Activated CD8-positive, alpha-beta memory T cell treated with anti-CD3 and anti-CD28 coated beads, Interleukin-2, amount 50 U/mL, for 48 hours (primary cell): ENCODE measurements at places on chromosomes 6 and 20.

- no peak for DNase-seq
Observed at GRCh38 chr6:128162423-128162822, 261.6 kb upstream of the THEMIS start.

- DNase-seq = no peak
Observed at GRCh38 chr6:144678844-144679243, 393.7 kb downstream of the UTRN start.

GRCh38 chr6:24149836-24150235, 23.8 kb downstream of the NRSN1 start:
- no peak for DNase-seq

DNA sequence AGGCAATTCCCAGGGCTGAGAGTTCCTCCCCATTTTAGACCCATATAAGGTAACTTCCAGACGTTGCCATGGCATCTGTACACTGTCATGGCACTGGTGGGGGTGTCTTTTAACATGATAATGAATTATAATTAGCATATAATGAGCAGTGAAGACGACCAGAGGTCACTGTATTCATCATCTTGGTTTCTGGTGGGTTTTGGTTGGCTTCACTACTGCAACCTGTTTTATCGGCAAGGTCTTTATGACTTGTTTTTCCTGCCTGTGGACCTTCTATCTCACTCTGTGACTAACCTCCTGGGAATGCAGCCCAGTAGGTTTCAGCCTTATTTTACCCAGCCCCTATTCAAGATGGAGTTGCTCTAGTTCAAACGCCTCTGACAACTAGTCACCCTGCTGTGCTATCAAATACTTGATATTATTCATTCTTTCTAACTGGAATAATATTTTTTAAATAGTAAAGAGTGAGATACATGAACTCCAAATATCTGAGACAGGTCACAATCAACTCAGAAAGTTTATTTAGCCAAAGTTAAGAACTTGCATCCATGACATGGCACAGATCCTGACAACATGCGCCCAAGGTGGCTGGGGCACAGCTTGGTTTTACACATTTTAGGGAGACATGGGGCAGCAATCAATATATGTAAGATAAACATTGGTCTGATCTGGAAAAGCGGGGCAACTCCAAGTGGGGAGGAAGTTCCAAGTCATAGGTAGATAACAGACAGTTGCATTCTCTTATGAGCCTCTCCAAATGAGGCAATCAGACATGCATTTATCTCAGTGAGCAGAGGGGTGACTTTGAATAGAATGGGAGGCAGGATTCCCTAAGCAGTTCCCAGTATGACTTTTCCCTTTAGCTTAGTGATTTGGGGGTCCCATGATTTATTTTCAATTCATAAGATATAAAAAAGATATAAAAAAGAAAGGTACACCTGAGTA, 1.2 kb upstream of the UFL1 start:
- DNase-seq = no peak

DNA sequence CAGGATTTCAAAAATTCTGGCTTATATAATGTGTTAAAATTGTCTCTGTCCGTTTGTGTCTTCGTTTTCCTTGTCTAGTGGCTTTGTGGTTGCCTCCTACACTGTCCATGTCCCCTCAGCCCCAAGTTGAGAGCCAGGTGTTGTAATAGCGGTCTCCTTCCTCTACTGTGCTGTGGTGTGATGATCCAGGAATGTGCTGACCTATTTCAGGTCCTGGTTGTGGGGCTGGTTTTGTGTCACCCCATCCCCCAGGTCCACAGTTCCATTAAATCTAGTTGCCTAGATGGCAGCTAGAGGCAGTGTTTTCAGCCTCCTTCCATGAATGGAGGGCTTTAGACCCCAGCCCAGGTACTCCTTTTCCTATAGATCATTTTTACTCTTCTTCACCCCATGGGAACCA, 128.7 kb downstream of the DNAH8 start:
- no peak for DNase-seq

- DNase-seq = peak; percentile 40
Observed at GRCh38 chr6:170437719-170438401, 115.2 kb downstream of the PSMB1 start.

- no peak for DNase-seq
Observed at GRCh38 chr6:137427656-137428290, 66.4 kb downstream of the OLIG3 start.

DNA sequence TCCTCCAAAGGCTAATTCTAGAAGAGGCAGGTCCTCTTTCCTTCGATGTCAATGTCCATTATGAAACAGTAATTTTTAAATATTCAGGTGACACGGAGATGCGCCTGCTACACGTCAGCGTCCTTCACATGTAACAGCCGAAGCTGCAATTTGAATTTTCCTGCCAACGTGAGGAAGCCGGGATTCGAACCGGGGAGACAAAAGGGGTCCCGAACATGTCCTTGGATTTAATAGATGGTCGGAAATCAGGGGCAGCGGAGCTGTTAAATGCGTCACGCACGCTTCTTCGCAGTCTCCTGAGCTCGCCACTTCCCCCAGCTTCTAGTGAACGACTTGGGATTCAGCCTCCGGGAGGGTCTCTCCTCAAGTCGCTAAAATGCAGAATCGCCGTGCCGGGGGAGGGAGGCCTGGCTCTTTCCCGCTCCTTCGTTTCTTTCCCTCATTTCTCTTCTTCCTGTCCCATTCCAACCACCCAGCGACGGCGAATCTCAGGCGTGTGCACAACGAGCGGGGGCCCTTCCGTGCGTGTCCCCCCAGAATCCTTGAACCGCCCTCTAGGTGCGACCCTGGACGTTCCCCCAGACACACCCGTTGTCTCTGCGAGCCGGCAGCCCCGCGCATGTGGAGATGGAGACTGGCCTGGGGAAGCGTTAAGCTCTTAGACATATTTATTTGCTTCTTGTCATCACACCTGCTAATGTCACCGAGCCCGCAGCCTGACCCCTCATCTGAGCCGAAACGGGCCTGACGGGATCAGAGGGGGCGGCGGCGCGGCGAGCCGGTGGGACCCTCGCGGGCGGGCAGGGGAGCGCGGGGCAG, 1.3 kb upstream of the FOXC1 start:
- no peak for DNase-seq

DNA sequence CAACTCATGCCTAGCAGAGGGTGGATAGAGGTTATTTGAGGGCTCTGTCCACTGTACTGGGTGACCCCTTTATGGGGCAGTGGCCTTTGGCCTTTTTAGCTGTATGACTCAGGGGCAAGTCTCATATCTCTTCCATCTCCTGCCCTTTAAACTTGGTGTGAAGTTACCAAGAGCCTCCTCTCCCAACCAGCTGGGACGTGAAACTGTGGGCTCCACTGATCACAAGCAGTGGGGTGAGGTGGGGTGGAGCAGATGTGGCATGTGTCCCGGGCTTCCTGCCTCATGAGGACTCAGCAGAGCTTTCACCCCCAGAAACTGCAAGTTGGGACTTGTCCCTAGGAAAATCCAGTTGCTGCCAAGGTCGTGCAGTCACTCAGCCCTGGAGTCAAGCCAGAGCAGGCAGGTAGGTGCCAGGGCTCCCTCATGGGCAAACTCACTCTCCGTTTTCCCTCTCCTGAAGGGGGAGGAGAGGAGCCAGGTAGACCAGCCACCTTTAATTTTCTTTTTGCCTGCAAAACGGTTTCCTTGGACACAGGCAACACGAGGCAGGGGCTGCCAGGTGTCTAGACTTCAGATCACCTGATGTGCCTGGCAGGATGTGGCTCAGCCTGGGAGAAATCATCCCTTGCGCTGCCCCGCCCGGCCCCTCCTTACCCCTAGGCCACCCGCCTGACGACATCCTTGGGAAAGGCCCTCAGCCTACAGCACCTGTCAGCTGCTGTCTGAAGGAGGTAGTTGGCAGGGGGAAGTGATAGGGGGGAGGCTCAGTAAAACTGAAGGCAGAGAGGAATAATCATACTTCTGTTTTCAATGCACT, 4.0 kb downstream of the CDKN1A start:
- DNase-seq = peak; percentile 76

GRCh38 chr6:152129691-152130151, 322.2 kb downstream of the ESR1 start:
- DNase-seq = no peak

GRCh38 chr6:44061375-44062104, 65.7 kb downstream of the MRPL14 start:
- DNase-seq = no peak

DNA sequence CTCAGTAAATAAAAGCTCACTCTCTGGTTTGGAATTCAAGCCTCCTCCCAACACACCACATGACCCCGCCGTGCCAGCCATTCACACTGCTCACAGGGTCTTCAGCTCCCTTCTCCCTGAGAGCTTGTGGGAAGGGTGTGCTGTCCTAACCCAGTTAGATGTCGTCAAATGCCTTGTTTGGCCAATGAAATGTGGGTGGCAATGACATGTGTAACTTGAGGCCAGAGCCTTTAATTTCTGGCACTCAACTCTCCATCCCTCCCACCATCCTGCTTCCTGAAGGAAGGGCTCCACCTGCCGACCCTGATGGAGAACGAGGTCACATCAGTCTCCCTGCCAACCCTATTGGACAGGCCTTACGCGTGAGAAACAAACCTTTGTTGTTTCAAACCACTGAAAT, 224.5 kb upstream of the AGPAT4 start:
- no peak for DNase-seq

DNA sequence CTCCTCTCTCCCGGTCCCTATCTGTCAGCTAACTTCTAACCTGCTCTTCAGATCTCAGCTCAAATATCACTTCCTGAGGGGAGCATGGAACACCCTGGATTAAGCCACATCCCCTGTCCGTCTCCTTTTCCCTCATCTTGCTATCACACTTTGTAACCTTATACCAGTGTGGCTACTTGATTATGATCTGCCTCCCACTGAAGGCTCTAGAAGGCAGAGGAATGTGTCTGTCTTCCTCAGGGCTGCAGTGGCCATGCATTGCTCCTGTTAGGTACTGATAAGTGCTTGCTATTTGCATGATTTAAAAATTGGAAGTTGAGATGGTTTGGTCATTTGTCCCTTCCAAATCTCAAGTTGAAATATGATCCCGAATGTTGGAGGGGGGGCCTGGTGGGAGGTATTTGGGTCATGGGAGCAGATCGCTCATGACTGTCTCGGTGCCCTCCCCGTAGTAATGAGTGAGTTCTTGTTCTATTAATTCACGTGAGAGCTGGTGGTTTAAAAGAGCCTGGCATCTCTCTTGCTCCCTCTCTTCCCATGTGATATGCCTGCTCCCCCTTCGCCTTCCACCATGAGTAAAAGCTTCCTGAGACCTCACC, 71.4 kb downstream of the PLCB4 start:
- no peak for DNase-seq

GRCh38 chr6:158529629-158530028, 30.3 kb upstream of the TMEM181 start:
- no peak for DNase-seq

DNA sequence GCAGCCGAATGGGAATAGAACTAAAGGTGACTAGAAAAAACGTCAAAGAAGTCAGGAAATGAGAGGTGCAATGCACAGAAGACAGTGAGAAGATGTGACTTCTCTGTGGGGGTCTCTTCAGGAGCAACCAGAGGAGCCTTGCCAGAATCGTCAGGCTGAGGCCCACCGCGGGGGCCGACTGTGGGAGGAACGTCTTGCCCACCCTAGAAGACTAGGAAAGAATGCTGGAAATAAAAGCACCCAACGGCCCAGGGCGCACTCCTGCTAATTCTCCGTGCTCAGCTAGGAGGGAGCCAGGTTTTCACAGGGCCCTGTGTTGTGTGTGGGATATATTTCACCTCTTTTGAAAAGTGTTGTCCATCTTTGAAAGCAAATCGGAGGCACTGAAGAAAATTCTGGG, 129.2 kb downstream of the SMOC2 start:
- DNase-seq = no peak

- peak; percentile 65 for DNase-seq
Observed at GRCh38 chr6:34189806-34190503, 44.1 kb upstream of the GRM4 start.

GRCh38 chr6:16391451-16391912, 153.1 kb downstream of the GMPR start:
- no peak for DNase-seq

DNA sequence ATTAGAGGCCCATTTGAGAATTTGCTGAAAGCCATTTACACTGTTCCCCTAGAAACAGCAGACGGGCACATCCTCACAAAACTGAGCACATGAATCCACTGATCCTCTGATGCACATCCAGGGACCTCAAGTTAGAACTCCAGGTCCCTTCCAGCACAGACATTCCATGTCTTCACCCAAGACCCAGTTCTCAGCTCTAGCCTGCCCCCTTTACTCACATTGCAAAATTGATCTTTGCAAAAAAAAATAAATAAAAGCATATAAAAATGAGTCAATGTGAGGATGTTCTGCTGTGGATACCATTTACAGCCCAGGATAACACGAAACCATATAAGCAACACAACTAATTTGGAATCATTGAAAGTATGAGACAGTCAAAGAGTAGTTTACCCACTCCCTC, 458.2 kb upstream of the JARID2 start:
- no peak for DNase-seq

GRCh38 chr6:119067091-119067490, 11.4 kb downstream of the FAM184A start:
- no peak for DNase-seq

DNA sequence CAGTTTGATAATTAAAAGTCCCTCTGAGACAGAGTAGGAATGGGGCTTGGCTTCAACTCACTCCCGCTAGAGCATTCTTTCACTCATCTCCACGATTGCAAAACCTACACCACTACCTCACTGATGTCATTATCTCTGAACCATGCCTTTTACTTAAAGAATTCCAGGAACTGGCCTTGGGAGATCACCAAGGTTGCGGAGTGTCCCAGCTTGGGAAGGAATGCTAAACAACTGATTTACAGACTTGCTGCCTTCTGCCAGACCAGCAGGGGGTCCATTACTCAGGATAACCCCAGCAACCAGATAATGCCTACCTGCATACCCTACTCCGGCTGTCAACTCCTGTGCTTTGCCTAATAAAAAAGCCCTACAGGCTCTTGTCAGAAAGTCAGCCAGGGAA, 102.2 kb upstream of the RALGAPA2 start:
- no peak for DNase-seq

GRCh38 chr20:18103497-18103896, 34.2 kb upstream of the KAT14 start:
- DNase-seq = no peak

- no peak for DNase-seq
Observed at GRCh38 chr20:57695940-57696339, 13.9 kb downstream of the PMEPA1 start.

- DNase-seq = no peak
Observed at GRCh38 chr6:31805939-31806469, 762 bp downstream of the LSM2 start.

DNA sequence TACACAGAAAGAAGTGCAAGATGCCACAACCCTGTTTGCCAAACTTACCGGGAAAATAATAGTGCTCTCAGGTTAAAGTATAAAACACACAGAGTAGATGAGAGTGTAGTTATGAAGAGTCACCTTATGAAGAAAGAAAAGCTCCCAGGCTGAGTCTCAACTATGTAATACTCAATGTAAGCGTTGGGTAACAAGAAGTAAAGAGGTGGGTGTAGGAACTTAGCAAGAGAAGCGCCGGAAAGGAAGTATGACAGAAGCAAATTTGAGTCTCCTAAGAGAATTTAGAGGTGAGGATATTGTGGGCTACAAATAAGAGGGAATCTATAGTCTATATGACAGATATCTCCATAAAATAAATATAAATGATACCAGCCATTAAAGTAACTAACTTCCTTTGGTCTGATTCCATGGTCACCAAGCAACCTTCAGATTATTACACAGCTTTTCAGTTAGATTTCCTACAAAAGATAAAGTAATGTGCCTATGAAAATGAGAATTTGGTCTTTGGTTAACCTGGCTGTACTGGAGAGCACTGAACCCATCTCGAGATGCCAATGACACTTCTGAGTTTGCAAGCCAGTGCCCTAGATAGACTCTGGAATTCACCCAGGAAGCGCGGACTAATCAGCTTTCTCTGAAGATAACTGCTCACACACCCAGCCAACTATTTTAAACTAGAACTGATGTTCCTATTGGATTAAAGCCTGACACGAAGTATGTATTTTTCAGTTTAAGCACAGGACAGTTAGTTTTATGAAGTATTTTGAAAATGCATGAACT, 1.8 kb downstream of the TUBE1 start:
- DNase-seq = no peak
